Sciatic nerve (tissue), 2 donors: ENCODE measurements at places on chromosomes 6 and 20.
A peak's percentile ranks its signal among the peaks of the same experiment; 100 is the strongest.

- DNase-seq, result no peak
Observed at GRCh38 chr20:41279546-41280225, 37.8 kb downstream of the ZHX3 start.

- DNase-seq, result no peak
Observed at GRCh38 chr6:155107432-155108069, 112.4 kb downstream of the TIAM2 start.

DNA sequence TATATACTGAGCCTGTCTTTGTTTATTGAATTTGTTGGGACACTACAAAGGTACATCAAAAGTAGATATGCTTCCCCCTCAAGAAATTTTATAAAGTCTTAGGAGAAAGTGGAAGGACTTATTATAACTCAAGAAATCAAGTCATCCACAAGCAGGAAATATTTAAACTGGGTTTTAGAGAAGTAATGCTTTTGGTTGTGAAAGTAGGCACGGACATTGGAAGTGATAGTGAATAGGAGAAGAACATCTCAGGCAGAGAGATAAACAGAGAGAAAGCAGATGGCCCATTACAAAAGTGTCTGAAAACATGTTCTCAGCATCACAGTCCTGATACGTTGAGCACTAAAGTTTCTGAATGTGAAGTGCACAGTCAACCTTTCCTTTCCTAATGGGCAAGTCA is 415.6 kb upstream of the RNF217 start:
- no peak for DNase-seq

GRCh38 chr6:149852881-149853280 is 11.3 kb downstream of the LRP11 start:
- no peak for DNase-seq

DNA sequence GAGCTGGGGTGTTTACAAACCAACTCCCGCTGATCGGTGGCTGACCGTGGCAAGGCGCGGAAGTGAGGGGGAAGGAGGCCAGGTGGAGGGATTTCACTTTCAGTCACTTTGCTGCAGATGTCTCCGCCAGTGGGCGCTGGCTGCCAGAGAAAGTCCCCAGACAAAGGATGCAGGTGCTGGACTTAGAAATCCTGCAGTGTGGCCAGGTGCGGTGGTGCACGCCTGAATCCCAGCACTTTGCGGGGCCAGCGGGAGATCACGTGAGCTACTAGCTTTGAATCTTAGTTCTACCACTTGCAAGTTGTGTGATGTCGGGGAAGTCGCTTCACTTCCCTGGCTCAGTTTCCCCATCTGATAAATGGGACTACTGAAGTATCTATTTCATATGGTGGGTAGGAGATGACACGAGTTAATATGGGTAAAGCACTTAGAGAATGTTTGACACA is 180.4 kb downstream of the ZNF217 start:
- no peak for DNase-seq

DNA sequence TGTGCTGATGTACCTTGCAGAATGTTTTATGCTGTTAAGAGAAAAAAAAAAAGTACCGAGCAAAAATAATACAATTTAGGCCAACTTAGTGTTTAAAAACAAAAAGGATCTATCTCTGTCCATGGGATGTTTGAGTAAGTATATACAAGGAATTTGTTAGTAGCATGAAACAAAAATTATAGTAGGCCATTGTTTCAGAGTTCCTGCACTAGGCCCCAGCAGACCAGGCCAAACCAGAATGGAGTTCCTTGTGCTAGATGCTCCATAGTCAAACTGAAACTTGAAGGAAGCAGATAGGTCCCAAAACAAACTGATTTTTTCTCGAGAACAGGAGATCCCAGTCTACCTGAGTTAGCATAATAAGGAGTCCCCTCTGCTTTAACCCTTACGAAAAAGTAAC is 72.5 kb downstream of the SNX9 start:
- no peak for DNase-seq

GRCh38 chr20:58586565-58587093 is 64.5 kb upstream of the STX16 start:
- DNase-seq, result peak; percentile 15
